NCI-H2107 (cell line): ENCODE measurements at places on chromosomes 2 and 18.

DNA sequence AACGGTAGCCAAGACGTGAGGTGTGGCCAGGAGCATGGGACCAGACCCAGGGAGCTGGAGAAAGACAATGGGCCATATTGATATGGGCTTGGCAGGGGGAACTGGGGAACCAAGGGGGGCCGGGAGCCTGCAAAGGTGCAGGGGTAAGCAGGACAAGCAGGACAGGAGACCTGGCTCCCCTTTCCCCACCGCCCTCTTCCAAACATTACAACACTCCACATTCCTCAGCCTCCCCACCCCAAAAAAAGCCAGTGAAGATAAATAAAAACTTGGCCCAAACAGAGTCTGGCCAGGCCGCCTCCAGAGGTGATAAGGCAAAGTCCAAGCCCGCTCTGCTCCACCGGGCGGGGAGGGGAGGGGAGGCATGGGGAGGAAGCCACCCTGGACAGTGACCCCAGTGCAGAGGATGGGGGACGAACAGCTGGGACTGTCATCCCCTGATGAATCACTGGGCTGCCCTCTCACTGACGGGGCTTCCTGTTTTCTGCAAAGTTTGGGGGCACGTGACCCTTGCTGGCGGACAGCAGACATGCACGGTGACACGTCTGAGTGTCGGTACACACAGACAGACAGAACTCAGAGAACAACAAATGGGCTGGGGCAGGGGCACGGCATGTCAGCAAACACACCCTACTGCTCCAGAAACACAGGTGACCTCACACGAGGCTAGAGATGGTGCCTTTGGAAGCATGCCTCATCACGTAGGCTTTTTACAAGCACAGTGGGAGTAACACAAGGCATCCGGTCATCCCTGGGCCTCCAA, 100.2 kb downstream of the TNS1 start:
- DNase-seq, result no peak

DNA sequence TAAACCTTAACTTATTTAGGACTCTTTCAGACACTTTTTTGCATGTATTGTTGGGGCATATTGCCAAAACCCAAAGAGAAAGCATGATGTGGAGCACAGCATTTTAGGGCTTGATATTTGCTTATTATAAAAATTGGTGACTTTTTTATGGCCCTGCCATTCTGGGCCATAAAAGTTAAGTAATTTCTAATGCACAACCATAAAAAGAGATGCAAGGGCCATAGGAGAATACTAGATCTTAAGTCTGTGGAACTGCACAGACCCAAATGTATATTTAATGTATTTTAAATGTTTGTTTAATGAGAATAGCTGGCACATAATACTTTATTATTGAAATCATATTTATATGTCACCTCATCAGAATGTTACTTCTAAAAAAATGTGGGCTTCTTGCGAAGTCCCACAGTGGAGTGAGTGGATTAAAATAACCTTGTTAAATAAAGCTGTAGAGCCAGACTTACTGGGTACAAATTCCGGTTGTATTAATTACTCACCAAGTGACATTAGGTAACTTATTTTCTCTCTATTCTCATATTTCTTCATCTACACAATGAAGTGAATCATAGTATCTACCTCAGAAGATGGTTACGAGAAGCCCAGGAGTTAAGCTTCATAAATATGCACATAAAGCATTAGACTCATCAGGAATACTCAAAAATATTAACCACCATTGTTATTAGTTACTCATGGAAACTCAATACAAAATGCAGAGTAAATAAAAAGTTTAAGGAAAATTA, 52.2 kb downstream of the HNMT start:
- no peak for DNase-seq

DNA sequence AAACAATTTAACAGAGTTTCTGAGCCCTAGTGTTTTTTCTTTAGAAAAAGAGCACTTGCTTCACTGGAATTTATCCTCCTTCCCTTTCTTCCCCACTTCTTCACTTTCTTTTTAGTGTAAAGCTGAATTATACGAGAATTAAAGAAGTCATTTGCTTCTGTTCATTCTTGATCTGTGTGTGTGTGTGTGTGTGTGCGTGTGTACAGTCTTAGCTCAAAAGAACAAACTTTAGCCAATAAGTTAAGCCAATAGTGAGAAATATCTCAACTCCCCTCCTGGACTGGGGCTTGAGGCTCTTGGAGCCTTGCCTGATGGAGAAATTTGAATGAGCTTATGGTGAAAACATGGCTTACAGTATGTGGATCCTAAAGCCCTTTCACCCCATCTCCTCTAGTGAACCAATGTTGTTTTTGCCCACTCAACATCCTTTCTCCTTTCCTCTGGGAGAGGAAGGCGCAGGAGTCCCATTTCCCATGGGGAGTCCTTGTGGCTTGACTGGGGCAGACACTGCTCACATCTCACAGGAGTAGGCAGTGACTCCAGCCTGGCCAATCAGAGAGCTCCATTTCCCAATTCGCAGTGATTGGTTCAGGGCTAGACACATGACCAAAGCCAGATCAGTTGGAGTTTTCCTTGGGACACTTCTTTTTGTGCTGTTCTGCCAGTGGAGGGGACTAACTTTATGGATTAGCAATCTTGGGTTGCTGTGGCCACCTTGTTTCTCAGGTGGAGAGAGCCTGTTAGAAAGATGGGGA, 16.3 kb upstream of the MYO3B start:
- no peak for DNase-seq

GRCh38 chr2:188892636-188893035, 81.5 kb upstream of the COL3A1 start:
- DNase-seq, result no peak

DNA sequence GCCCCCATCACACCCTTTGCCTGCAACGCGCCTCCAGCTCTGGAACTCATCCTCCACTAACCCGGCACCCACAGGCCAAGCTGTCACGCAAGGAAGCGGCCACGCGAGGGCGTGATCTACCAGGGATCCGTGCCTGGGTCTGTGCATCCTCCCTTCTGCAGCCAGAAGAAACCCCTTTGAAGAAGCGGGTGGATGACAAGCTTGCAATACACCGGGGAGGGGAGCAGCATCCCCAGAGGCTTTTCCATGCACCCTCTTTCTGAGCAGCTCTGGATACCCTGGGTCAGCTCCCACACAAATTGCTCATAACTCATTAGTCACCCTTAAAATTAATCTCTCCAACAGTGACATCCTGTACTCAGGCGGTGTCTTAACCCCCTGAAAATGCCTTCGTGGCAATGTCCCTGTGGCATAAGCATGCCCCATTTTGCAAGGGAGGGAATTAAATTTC, 47.6 kb downstream of the PDCL3 start:
- DNase-seq, result peak; percentile 20

DNA sequence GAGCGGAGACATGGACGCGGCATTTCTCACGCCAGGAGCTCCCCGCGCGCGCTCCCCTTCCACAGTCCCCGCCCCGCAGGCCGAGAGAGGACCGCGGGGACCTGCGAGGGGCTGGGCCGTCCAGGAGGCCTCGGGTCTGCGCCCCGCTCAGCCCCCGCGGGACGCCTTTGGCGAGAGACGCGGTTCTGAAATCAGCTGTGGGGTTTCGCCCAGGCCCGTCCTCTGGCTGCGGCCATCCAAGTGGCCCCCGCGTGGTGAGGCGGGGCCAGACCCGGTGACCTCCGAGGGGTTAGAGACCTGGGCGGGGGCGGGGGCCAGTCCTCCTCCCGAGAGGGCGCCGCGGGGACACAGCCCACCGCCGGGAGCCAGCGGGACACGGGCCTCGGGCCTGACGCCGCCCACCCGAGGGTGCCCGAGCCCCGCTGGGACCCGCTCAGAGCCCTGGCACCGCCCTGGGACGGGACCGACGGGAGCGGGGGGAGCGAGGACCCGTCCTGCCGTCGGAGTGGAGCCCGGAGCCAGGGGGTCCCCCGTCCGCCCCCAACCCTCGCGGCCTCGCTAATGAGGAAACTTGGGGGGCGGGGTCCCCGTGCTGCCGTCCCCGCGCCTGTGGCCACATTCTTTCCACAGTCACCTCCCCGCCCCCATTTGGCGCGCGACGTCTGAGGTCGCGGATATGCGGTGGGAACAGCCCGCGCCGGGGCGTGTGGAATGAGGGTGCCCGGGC, 6.1 kb upstream of the SALL3 start:
- DNase-seq, result no peak

- no peak for DNase-seq
Observed at GRCh38 chr2:1625281-1626001, 118.9 kb downstream of the PXDN start.

DNA sequence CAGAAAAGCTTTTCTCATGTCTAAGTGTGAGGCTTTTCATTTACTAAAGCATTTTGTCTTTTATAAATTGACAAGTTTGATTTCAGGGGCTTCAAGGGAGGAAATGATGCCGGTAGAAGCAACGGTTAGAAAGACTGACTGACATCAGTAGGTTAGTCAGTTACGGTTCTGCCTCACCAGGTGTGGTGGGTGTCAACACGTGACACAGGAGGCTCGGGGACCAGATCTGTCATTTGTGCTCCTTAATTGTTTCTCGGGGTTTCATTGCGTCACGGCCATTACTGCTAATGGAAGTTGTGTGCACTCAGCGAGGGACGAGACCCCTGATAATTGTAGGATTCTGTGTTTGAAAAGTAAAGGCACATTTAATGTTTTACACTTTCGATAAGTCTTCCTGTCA, 18.9 kb upstream of the PTPRM start:
- DNase-seq, result no peak

- no peak for DNase-seq
Observed at GRCh38 chr18:74243127-74243526, 48.6 kb downstream of the CYB5A start.

DNA sequence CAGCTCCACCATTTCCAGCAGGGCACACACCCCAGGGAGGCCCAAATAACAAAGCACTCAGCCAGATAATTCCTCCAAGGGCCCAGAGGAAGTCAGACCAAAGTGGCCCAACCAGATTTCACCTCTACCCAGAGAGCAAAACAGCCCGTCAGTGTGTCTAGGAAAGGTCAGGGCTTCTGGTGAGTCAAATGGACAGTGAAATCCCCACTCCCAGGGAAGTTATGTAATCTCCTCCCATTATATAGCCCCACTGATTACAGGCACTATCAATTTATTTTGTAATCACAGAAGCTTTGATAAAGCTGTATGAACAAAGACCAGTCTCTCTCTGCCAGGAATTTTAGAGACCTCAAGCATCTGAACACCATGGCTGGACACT, 4.0 kb downstream of the B4GALT6 start:
- no peak for DNase-seq

DNA sequence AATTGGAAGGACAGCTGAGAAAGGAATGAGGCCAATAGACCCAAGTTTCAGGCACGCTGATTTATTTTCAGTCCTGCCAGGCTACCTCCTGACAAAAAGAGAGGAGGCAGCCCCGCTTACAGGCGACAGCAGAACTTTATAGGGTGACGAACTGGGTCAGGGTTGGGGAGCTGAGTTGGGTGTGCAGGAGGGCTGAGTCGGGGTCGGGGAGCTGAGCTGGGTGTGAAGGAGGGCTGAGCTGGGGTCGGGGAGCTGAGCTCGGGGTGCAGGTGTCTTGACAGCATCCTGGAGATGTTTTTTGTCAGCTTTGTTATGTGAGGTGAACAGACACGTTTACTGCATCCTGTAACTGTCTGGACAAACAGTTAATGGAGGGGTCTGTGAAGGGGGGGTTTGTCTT, 342.2 kb downstream of the ADCYAP1 start:
- no peak for DNase-seq

GRCh38 chr2:53087262-53087873, 680.2 kb upstream of the CHAC2 start:
- no peak for DNase-seq

GRCh38 chr2:37928377-37928776, 3.3 kb downstream of the RMDN2 start:
- DNase-seq, result no peak

DNA sequence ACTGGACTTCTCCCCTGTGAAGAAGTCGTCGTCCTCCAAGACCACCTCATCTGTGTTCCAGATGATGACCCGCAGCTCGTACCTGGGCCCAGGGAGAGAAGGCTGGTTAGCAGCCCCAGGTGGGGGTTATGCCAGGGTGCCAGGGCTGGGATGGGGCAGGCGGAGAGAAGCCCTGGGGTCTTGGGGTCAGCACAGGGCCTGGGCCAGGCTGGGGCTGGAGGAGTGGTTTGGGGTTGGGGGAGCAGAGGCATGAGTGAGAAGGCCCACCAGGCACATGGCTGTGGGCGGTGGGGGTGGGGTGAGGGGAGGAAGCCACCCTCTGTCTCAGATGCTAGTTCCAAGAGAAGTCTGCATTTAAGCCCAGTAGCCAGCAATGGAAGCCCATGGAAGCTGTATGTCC, 15.8 kb downstream of the OTOF start:
- no peak for DNase-seq

- DNase-seq, result no peak
Observed at GRCh38 chr2:207768866-207769596, 675 bp downstream of the FZD5 start.

DNA sequence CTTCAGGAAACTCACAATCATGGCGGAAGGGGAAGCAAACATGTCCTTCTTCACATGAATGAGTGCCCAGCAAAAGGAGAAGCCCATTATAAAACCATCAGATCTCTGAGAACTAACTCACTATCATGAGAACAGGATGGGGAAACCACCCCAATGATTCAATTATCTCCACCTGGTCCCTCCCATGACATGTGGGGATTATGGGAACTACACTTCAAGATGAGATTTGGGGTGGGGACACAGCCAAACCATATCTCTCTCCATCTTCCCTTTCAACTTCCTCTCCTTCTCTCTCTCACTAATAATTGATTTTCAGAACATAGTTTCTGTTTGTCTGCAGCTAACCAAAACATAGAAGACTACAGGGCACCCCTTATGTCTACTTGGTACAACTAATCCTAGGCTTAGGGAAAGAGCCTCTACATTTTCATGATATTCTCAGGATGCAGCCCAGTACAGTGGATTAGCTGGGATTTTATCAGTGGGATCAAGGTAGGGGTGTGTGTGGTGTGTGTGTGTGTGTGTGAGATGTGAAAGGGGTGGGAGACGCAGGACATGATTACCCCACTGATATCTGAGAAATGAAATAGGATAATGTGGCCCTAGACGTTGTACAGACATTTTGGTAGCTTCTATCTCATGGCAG, 2.8 kb upstream of the ATF2 start:
- DNase-seq, result no peak

GRCh38 chr18:22439447-22439846, 21.7 kb upstream of the CTAGE1 start:
- no peak for DNase-seq

GRCh38 chr2:10274376-10274775, 28.3 kb upstream of the HPCAL1 start:
- DNase-seq, result no peak

GRCh38 chr2:54666131-54666633, 57.3 kb upstream of the EML6 start:
- no peak for DNase-seq

DNA sequence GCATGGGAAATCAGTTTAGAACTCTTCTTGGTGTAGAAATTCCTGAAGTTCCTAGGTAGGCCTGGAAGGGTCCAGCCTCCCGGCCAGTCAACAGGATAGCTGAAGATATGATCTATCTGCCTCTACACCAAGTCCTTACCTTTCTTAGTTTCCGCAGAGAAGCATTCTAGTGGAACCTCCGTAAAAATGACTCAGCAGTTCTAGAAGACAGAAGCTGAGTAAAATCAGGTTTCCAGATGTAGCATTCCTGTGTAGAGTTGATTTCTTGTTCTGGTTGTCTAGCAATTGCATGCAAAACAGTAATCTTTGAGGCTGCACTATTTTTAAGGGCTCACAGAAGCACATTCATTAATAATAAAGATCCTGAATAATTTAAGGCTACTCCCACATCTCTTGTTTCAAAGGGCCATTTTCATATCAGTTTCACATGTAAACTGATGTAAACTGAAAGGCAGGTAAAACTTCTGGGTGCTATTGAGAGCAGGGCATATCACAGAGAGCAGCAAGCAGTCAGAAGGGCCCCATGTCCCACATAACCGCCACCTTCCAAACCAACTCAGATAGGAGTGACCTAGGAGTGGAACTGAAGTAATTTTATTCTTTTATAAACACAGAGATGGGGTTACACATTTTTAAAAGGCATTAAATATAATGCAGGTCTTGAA, 3.2 kb upstream of the DYTN start:
- DNase-seq, result no peak
